ENCODE measurements at places on chromosomes 12 and 14. TPM values are rescaled to one million over a fixed set of nuclear protein-coding genes. Genes with fewer than 3 reads are reported as not detected.

The TBX3 gene
- 114 TPM for total RNA-seq

DNA sequence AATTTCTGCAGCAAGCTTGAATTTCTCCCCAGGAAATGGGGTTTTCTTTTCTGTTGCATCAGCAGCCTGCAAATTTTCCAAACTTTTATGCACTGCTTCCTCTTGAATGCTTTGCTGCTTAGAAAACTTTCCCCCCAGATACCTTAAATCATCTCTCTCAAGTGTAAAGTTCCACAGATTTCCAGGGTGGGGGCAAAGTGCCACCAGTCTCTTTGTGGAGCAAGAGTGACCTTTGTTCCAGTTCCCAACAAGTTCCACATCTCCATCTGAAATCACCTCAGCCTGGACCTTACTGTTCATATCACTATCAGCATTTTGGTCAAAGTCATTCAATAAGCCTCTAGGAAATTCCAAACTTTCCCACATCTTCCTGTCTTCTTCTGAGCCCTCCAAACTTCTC lies 241.6 kb upstream of the TMTC1 start:
- no peak for DNase-seq

- DNase-seq = no peak
Observed at GRCh38 chr14:22332686-22333421, 256.2 kb downstream of the DAD1 start.

- no peak for DNase-seq
Observed at GRCh38 chr12:95266254-95266653, 48.6 kb downstream of the VEZT start.

The TRIM9 gene
- total RNA-seq = 0.64 TPM

GRCh38 chr14:102898776-102899515 lies 23.5 kb upstream of the AMN start:
- no peak for DNase-seq

The KCNMB4 gene
- 4.2 TPM for total RNA-seq

- DNase-seq = peak; percentile 1
Observed at GRCh38 chr12:39620659-39621658, 1.4 kb upstream of the ABCD2 start.

The PTGER2 gene
- total RNA-seq = 1.3 TPM

The WNT1 gene
- not detected for total RNA-seq

GRCh38 chr14:104795781-104796686 lies 486 bp upstream of the AKT1 start:
- DNase-seq = peak; percentile 35

DNA sequence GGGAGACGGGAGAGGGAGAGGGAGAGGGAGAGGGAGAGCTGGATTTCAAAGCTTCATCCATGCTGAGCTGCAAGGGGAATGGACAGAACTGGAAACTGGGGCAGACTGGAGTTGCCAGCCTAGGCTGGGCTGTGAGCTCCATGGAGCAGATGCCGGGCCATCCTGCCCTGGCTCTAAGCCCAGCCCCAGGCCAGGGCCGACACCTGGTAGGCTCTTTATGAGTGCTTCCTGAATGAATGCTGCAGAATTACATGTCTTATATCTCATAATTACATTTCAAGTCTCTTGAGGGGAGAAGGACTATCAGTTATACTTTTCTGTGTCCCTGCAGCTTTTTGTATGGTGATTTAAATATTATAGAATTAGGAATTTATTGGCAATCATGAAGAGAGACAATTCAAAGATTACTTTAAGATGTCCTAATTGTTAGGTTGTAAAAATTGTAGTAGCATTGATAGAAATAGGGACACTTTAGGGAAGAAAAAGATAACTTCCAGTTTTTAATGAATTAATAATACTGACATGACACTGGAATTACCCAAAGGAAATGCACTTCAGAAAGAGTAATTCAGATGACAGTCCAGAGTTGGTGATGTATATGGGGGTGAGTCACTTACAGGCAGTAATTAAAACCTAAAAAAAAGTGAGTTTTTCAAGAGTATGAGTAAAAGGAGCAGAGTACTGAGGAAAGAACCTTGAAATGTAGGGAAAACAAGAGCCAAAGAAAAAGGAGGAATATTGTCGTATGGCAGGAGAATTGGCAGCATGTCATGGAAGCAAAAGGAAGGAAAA lies 29.0 kb downstream of the SCYL2 start:
- DNase-seq = peak; percentile 2

DNA sequence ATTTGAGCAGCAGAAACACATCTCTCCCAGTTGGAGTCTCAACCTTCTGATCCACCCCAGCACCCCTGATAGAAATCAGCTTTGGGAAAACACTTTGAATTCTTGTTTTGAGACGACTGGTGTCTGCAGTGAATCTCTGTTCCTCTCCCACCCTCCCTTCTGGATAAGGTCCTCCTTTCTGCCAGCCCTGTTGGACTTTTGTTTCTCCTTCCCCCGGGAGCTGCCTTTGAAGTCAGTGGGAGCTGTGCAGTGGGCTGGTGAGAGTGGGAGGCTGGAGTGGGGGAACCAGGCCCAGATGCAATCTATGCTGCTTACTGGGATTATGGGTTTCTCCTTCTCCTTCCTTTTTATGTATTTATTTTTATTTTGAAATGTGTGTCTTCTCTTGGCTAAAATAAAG lies 49.0 kb downstream of the FLRT2 start:
- DNase-seq = no peak

The LGR5 gene
- total RNA-seq = not detected

DNA sequence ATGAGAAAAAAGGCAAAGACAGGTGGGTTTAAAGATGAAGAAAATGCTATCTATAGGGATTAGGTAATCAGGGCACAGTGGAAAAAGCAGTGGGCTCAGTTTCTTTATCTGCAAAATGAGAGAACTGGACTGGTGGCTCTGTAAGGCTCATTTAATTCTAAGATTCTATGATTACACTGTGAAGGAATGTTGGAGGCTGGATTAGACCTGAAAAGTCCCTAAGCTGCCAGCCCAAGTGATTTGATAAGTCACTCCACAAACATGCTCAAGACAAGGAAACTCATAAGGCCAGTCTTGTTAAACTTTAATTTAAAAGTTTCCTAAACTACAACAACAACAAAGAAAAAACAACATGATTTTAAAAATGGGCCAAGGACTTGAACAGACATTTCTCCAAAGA lies 75.1 kb downstream of the DCAF5 start:
- peak; percentile 73 for DNase-seq

DNA sequence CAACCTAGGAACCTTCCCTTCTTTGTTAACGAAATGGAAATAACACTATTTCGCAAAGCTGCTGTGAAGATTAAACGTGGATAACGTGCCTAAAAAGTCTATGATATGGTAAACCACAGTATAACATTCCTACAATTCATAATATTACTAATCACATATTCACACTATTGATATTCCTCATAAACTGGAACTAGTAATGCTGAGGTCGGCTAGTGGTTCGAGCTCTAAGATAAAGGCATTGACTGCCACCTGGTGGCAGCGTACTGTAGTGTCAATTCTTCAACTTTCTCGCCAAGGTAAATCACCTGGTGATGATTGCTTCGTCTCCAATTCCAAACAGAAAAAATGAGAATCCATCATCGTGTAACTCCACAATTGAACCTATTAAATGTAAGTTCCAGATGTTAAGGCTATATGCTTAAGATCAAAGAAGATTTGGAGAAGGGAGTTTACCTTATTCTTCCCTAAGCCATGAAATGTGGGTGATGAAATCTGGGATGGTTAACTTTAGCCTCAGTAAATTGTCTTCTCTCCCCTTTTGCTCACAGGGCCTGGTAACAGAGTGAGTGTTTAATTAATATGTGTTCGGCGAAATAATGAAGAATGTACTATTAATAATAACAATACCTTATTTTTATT lies 197.5 kb upstream of the TMEM132C start:
- DNase-seq = peak; percentile 65

Data from fibroblast of villous mesenchyme (primary cell).